ENCODE measurements at places on chromosomes 2 and 18.

GRCh38 chr2:19711470-19712372 is 190.1 kb downstream of the TTC32 start:
- DNase-seq = peak; percentile 18

DNA sequence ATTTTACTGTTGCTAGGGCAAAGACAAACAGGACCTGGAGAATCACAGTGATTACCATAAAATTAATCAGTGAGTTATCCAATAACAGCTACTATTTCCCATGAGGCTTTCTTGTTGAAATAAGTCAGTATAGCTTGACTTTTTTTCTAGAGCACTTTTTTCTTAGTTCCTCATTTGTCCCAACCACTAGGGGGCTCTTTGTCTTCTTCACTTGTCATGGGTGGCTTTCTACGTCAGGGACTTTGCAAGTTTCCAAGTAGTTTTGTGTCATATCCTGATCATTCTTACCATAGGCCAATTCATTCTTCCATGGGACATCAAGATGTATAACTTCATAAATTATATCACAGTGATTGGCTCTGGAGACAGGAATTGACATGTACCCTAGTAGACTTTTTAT is 1019.6 kb upstream of the PIK3C3 start:
- DNase-seq = no peak

- DNase-seq = no peak
Measured at GRCh38 chr18:41939326-41939725, 15.7 kb upstream of the PIK3C3 start.

- no peak for DNase-seq
Measured at GRCh38 chr2:186591506-186591890, 1.6 kb downstream of the ITGAV start.

GRCh38 chr2:119756837-119757236 is 2.9 kb upstream of the PTPN4 start:
- DNase-seq = no peak

- DNase-seq = no peak
Measured at GRCh38 chr2:105375001-105375561, 23.8 kb downstream of the FHL2 start.

DNA sequence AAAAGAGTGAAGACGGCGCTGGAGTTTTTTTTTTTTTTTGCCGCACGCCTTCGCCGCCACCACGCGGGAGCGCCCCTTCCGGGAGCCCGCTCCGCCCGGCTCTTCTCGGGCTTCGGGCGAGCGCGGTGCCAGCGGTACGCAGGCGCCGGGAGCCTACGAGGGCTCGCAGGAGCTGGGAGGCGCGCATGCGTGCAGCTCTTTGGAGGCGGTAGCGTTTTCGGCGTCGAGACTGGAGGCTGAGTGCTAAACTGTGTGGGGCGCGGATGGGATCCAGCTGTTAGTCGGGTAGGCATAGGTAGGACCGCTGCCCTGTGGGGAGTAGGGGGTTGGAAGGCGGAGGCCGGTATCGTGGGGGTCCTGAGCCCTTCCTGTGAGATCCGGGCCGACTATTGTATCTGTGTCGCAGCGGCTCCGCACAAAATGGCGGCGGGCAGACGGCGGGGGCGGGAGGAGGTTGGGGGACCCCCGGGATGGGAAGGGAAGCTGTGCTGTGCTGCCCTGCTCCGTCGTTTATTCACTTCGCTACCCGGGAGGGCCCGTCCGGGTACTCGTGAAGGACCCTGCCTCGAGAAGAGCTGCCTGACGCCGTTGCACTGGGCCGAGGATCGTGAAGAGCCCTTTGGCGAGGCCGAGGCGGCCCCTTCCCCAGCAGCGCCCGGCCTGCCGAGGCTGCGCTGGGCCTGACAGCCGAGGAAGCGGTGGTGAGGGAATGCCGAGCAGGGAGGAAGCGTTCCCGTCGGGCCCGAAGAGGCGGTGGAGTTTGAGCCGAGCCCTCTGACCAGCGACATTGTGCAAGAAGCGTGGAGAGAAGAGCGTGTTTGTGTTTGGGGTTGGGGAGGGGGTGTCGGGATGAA is at the start of gene ZNF638:
TSS of gene ZNF638 (plus strand) at position 202 of the 854 bp plus-strand sequence. CDS start 17,173 bp downstream, outside the sequence.
- peak; percentile 91 for DNase-seq

GRCh38 chr18:68406761-68407160 is 308.1 kb downstream of the TMX3 start:
- no peak for DNase-seq

Data from central memory CD4-positive, alpha-beta T cell (primary cell).